ENCODE measurements at places on chromosomes 7 and 10.

DNA sequence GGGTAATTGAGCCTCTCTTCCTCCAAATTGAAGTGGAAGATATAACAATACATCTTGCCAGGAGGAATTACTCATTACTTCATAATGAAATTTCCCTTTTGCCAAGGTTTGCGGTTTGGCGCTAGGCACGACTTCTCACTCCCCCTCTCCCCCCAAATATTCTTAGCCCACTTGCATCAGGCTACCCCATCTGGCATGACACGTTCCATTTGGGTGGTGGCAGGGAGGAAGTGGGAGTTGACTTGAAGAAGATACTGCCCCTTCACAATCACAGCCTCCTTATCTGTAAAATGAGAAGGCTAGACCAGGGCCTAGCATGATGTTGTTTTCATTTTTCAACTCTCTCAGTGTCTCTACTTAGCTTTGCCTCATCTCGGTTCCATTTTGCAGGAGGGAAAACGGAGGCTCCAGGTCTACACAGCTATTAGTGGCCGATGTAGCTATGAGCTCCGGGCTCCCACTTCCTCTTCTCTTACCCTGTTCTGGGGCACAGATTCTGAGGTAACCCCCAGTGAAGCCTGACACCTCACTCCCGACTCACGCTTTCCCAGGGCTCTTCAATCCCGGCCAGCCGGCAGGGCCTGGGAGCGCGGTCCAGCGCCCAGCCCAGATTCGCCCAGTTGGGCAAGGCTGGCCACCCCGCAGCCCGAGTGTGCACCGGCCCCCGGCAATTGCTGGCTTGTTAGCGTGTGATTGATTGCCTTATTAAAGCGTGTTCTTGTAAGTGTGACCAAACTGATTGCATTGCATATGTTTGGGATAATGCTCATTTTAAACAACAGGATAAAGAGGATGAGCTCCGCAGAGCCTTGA, 6.5 kb downstream of the EVX1 start:
- no peak for DNase-seq

DNA sequence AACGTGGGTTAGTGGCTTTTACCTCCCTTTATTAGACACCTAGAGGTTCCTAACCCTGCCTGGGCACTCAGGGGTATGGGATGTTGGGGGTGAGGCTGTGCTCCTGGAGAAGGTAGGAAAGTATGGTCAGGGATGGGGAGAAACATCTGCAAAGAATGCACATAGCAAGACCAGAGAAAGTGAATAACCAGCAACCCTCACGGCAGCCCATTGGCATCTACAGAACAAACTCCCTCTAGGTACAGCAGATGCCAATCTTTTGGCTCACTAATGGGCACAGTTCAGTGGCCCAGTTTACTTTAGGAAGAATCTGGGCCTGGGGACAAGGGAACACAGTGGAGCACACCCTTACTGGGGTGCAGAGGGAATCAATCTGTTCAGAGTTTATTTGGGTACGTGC, 143.9 kb downstream of the JAZF1 start:
- DNase-seq: no peak

DNA sequence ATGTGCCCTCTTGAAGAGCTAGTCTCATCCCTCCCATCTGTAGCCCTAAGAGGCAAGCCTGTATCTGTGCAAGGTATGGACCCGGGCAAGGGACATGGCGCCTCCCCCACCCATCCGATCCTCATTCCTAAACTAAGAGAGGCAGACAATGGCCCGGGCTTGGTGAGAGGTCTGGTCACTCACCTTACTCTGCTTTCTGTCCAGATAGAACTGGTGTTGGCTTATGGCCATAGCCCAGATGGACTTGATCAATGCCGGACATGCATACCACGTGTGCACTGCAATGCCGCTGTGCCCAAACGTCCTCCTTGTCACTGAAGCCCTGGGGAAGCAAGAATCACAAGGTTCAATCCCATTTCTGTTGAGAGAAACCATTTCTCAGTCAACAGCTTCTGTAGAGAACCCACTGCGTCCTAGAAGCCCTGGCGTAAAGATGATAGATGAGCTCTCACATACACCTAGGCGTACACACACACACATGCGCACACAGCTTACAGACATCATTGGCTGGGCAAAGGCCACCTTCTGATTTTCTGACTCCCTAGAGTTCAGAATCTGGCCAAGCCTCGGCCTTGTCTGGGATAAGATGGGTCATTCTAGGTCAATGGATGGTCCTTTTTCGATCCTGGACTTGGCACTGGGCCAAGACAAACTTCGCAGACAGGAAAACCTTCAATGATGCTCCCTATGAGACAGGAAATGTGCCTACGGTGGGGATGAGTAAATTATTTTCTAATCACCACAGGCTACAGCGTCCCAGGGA, 114.6 kb downstream of the PRPF18 start:
- DNase-seq: no peak

DNA sequence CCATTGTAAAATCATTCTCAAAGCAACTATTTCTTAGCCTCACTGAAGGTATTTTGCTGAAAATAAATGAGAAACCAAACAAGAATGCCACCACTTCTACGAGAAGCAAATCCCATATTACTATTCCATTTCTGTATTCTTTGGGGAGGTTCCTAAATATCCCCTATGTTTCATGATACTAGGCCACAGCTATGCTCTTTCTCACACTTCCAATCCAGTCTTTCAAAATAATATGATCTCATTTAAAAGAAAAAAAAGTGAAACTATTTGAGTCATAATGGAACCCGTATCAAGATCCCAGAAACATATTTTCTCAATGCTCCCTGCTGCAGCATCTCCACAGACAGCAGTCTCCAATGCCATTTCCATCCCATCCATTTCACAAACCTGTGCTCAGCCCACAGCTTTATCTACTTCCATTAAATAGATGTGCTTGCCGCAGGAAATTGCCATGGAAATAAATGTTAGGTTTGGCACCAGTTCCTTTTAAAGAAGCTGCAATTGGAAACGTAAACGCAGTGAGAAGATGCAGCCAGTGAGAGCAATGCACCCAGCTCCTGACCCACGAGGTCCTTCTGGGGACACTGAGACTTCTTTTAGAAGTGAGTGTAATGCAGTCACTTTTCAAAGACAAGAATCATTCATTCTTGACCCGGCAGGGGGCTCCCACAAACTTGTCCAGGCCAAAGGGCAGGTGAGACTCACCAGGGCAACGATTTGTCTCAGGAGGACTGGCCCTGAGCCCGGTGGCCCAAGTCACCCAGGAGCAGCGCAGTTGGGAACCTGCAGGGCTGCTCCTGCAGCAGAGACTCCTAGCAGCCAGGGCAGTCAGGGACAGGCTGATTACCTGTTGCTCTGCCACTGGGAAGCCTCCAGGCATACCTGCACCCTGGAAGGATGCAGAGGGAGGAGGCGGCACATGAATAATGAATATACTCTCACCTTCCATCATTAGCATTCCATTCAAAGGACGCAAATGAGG, 99.6 kb downstream of the C10orf90 start:
- DNase-seq: no peak

- no peak for DNase-seq
Measured at GRCh38 chr10:43262902-43263466, 3.9 kb downstream of the RASGEF1A start.

DNA sequence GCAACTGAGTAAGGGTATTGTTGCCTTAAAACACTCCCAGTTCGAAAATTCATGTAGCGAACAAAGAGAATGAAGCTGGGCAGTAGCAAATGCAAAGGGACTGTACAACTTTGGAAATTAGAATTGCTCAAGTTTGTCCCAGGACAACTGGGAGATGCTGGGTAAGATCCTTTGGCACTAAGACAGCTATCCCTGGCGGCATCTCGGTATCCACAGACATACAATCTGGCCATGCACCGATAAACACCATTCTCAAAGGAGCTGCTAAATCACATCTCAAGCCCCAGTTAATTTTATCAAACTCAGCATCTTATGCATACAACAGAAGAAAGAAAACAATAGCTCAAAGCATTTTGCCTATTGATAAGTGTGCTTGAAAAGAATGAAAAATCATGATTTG, 177.3 kb downstream of the AMPH start:
- DNase-seq: no peak

DNA sequence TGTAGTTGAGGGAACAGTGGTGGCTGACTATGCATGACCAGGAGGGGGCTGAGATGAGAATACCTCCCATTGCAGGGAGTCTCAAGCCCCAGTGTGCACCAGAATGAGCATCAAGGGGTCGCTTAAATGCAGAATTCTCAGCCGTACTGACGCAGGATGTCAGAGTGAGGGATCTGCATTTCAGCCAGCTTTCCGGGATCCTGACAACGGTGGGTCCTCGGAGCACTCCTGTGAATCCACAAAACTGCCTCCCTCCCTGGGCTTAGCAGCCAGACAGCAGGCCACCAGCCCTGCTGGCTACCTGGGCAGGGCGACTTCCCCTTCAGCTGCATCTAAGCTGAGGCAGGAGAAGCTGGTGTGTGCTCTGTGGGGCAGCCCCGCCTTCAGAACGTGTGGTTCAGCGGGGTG, 21.8 kb upstream of the LOXL4 start:
- DNase-seq: no peak

All from heart right ventricle (tissue), 16 donors.